ENCODE measurements at places on chromosomes 4 and X.

DNA sequence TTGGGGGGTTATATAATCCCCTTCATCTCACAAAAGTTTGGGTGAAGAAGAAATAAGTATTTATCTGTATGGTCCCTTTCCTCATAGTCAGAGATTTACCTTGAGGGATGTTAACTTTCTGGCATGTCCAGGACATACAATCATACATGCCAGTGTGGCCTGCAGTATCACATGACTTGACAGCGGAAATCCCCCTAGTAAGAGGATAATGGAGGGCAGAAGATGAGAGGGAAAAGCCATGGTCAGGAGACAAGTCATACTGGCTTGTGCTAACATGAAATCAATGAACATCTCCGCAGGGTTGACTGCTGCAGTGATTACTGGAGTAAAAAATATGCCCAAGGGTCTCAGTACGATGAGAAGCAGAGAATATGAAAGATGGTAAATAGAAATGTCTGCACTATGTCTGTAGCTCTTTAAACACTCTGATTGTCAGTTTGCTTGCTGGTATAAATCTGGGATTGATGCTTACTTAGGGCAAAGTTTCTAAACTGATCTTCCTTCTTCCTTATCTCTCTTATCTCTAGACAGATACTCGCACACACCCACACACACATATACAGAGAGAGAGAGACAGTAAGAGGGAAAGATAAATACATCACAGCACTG is 1385.6 kb upstream of the ADGRL3 start:
- no peak for DNase-seq

- no peak for DNase-seq
Observed at GRCh38 chr4:102036016-102036415, 245.5 kb downstream of the BANK1 start.

DNA sequence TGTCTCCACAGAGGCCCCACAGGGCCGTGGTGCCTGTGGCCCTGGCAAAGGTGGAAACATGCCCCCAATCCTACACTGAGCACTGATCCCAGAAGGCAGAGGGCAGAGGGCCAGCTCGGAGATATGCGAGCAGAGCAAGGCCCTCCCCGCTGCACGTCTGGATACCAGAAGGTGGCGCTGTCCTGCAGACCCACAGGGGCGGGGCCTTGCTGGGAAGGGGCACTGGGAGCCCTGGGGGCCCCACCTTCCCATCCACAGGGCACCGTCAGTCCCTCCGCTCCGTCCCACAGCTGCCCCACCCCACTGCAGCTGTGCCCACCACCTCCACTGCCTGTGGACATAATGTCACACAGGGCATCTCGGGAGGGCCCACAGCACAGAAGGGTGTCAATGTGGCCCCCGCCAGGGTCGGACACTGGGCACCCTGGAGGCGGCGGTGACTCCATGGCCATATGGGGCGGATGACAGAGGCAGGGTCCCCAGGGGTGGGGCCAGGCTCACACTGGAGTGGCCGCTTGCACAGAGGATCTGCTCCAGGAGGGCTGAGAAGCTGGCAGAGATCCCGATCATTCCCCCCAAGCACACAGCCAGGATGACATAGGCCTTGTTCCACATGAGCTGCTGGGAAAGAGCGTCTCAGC is 4.8 kb downstream of the SLC49A3 start:
- DNase-seq, result no peak

DNA sequence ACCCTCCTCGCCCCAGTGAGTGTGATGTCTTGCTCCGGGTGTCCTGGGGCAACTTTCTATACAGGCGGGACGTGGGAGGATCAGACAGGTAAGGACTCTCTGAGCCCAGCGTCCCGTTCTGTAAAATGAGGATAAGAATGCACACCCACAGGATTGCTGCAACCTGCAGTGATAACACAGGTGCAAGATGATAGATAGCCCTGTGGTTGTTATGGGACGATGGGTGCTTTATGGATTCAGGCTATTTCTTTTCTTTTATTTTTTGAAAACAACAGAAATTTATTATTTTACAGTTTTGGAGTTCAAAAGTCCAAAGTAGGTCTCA is 28.6 kb downstream of the BEX3 start:
- DNase-seq, result no peak

GRCh38 chr4:174707051-174707676 is 121.9 kb downstream of the GLRA3 start:
- no peak for DNase-seq

- DNase-seq, result no peak
Observed at GRCh38 chr4:26050671-26051070, 136.7 kb downstream of the SMIM20 start.

GRCh38 chrX:48794340-48794910 is 7.4 kb upstream of the HDAC6 start:
- no peak for DNase-seq

- no peak for DNase-seq
Observed at GRCh38 chrX:124325732-124326131, 6.7 kb upstream of the TEX13D start.

- no peak for DNase-seq
Observed at GRCh38 chrX:39653691-39654090, 444.1 kb downstream of the BCOR start.
